ENCODE measurements at places on chromosomes 7 and 10. TPM values are rescaled to one million over a fixed set of nuclear protein-coding genes. Genes with fewer than 3 reads are reported as not detected.

OPTN gene
- total RNA-seq: 26.6 TPM

SORBS1 gene
- 5.0 TPM for total RNA-seq

OPALIN gene
- total RNA-seq: not detected

RSPH10B2 gene
- 0.76 TPM for total RNA-seq

TMEM139 gene
- total RNA-seq: 131 TPM

CNPY1 gene
- not detected for total RNA-seq

PPP1R17 gene
- not detected for total RNA-seq

ANK3 gene
- 31.4 TPM for total RNA-seq

HMX3 gene
- total RNA-seq: not detected

VWA2 gene
- 0.48 TPM for total RNA-seq

LRRD1 gene
- total RNA-seq: not detected

ODAD2 gene
- not detected for total RNA-seq

SUN3 gene
- 0.24 TPM for total RNA-seq

TRPV6 gene
- 14.7 TPM for total RNA-seq

HPSE2 gene
- total RNA-seq: not detected

CFAP43 gene
- 6.0 TPM for total RNA-seq

RBP4 gene
- 0.57 TPM for total RNA-seq

HOXA9 gene
- 2.5 TPM for total RNA-seq

IFRD1 gene
- 89.4 TPM for total RNA-seq

RARRES2 gene
- not detected for total RNA-seq
